NCI-H2107 (cell line): ENCODE measurements at places on chromosomes 6 and 20.
A peak's percentile ranks its signal among the peaks of the same experiment; 100 is the strongest.

DNA sequence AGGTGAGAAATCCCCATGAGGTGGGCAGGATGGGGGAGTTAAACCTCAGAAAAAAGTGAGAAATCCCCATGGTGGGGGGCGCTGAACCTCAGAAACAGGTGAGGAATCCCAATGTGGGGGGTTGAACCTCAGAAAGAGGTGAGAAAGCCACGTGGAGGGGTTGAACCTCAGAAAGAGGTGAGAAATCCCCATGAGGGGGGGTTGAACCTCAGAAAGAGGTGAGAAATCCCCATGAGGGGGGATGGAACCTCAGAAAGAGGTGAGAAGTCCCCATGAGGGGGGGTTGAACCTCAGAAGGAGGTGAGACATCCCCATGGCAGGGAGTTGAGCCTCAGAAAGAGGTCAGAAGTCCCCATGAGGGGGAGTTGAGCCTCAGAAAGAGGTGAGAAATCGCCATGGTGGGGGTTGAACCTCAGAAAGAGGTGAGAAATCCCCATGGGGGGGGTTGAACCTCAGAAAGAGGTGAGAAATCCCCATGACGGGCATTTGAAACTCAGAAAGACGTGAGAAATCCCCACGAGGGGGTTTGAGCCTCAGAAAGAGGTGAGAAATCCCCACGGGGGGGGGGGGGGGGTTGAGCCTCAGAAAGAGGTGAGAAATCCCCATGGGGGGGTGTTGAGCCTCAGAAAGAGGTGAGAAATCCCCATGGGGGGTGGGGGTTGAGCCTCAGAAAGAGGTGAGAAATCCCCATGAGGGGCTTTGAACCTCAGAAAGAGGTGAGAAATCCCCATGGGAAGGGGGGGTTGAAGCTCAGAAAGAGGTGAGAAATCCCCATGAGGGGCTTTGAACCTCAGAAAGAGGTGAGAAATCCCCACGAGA, 14.3 kb upstream of the GOPC start:
- no peak for DNase-seq

DNA sequence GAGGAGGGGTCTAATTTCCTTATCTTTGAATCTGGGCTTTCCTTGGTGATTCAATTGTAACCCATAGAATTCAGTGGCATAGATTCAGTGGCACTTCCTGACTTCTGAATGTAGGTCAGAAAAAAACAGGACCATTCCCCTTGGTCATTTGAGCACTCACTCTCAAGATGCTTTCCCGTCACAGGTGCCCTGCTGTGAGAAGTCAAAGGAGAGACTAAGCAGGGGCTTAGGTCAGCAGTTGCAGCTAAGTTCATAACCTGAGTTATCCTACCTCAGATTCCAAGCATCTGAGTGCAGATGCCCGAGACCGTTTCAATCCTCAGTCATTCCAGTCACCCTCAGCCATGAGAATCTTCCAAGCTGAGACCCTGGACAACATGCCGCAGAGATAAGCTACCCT, 506.6 kb downstream of the FRK start:
- no peak for DNase-seq

GRCh38 chr20:23634044-23634801, 3.5 kb downstream of the CST3 start:
- no peak for DNase-seq

DNA sequence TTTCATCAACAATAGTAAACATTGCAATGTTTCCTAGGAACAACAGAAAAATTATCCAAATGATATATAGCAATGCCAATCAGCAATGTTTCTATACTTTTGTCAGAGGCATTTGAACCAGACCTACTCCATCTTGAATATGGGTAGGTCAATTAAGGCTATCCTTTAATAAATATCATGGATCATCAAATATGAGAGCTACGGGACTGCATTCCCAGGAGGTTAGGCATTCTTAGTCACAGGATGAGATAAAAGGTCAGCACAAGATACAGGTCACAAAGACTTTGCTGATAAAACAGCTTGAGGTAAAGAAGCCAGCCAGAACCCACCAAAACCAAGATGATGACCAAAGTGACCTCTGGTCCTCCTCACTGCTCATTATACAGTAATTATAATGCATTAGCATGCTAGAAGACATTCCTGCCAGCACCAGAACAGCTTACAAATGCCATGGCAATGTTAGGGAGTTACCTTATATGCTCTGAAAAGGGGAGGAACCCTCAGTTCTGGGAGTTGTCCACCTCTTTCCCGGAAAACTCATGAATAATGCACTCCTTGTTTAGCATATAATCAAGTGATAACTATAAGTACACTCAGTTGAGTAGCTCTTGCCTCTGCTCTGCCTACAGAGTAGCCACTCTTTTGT, 8.6 kb upstream of the SERPINB6 start:
- no peak for DNase-seq

DNA sequence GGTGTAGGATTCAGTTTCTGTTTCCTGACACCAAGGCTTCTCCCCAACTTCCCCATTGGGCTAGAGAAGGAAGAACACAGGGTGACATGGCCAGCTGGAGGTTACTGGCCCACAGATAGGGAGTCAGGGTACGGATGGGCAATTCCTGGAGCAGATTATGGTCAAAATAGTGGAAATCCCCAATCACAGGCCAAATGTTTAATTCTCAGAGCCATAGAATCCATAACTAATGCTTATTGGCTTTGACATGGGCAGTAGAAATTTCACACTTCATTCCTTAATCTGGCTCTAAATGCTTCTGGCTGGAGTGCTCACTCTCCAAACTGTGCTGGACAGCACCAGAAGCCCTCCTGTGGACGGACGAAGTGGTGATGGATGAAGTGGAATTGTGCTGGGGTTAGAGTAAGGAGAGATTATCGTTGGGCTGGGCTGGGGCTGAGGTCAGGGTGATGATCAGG, 887 bp downstream of the SIGLEC1 start:
- no peak for DNase-seq

GRCh38 chr6:88919032-88919431, 44.4 kb downstream of the RNGTT start:
- no peak for DNase-seq

DNA sequence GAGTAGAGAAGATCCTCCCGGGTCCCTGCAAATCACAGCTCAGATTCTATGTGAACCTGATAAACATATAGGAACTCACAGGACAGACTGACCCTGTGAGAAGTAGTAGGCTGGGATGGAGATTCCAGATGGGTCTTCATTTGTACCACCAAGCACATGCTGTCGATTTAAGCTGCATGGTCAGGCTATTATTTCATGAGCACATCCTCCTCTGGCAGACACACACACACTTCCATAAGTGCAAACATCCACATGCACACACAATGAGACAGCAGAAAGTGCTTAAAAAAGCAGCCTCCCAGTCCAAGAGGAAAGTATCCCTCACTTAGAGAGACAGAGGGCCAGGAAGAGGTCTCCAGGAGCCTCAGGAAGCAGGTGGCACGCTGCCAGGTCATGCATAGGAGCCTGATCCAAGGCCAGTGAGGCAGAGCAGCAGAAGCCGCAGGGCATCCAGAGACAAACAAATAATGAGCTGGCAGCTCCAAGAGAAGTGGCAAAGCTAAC, 131.8 kb downstream of the UNC5CL start:
- peak; percentile 7 for DNase-seq
